Urinary bladder (tissue), 4 donors: ENCODE measurements at places on chromosomes 2 and 18. TPM values are rescaled to one million over a fixed set of nuclear protein-coding genes. Genes with fewer than 3 reads are reported as not detected.

The ACADL gene
- 4.9 TPM for total RNA-seq

The ITGA6 gene
- total RNA-seq: 171 TPM

The CPO gene
- 0.53 TPM for total RNA-seq

The RGPD3 gene
- total RNA-seq: 1.6 TPM

DNA sequence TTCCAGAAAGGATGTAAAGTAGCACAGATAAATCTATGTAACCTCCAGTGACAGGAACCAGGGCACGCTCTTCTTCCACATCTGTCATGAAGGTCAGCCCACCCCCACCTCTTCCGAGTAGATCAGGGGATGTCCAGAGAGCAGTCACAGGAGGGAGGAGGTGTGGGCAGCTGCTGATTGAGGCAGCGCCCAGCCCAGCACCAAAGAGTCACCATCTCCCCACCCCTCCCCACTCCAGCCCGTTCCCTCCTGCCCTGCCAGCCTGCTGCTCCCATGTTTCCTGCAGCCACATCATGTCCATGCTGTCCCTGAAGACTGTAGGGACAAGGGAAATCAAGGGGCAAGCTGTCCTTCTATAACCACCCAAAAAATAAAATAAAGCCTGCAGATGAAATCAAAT, 269.8 kb downstream of the BCL11A start:
- no peak for DNase-seq

- DNase-seq: no peak
Observed at GRCh38 chr2:17195016-17195415, 323.2 kb downstream of the RAD51AP2 start.

GRCh38 chr2:172081221-172082022, 3.9 kb upstream of the DLX1 start:
- DNase-seq: no peak

DNA sequence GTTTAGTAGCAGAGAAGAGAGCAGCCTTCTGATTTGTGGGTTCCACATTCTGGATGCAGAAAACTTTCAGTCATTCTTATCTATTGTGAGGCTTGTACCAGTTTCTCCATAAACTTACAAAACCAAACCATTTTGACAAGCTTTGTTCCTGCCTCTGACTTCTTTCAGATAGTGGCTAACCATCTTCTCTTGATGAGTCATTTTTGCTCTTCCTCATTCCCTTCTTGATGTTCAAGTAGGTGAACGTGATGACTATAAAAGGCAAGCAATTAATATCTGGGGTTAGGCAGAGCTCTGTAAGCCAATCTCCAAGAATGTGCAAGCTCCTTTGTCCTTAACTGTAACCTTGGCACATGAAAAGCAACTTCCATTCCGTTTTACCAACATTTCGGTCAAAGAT, 2083.1 kb upstream of the PIK3C3 start:
- no peak for DNase-seq

- DNase-seq: no peak
Observed at GRCh38 chr2:173056705-173057364, 18.8 kb upstream of the MAP3K20 start.

GRCh38 chr2:61287254-61287653, 125.3 kb downstream of the C2orf74 start:
- DNase-seq: no peak

- no peak for DNase-seq
Observed at GRCh38 chr18:55334875-55335274, 253.1 kb downstream of the TCF4 start.

GRCh38 chr18:52377094-52377493, 37.1 kb downstream of the DCC start:
- DNase-seq: no peak
